ENCODE measurements at places on chromosomes 5 and 9.

DNA sequence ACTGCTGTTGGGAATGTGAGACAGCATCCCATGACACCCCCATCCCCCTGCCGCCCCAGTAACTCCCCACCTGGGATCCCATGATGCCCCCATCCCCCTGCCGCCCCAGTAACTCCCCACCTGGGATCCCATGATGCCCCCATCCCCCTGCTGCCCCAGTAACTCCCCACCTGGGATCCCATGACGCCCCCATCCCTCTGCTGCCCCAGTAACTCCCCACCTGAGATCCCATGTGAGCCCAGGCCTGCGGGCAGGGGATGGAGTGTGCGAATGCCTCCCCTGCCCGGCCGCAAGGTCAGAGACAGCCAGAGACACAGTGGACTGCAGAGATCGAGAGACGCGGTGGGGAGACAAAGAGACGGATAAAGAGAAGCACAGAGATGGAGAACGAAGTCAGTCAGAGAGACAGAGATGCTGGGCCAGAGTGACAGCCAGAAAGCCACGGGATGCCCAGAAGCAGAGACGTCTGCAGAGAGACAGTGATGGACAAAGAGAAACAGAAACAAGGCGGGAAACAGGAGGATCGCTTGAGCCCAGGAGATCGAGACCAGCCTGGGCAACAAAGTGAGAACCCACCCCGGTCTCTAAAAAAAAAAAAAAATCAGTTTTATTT lies 992 bp downstream of the SH2D3C start:
- DNase-seq = no peak

GRCh38 chr5:174503086-174503460 lies 221.3 kb upstream of the MSX2 start:
- no peak for DNase-seq

DNA sequence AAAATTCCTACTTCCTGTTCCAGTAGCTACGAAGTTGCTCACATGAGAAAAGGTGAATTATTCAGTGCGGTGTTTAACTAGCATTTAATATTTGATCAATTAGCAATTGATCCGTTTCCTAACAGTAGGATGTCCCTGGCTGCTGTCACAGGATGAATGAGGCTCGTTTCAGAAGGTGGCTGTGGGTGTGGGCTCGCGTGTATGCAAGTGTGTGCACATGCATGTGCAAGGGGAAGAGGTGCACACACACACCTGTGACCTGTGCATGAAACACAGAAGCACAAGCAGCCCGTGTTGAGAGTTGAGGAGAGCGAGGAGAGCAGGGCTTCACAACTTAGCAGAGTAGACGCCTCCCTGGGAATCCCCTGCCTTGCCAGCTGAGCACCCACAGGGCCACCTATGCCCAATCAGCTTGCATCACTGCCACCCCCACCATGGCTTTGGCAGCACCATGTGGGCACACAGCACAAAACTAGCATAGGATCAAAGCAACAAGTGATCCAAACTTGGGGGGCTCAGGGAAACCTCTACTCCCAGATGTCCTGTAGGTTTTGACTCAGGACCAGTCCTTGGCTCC lies 107.2 kb downstream of the C5orf15 start:
- DNase-seq = no peak

- no peak for DNase-seq
These were observed 64.8 kb downstream of the ERCC6L2 start for GRCh38 chr9:95940265-95940664.

GRCh38 chr5:179314606-179315355 lies 30.5 kb downstream of the ADAMTS2 start:
- DNase-seq = no peak

DNA sequence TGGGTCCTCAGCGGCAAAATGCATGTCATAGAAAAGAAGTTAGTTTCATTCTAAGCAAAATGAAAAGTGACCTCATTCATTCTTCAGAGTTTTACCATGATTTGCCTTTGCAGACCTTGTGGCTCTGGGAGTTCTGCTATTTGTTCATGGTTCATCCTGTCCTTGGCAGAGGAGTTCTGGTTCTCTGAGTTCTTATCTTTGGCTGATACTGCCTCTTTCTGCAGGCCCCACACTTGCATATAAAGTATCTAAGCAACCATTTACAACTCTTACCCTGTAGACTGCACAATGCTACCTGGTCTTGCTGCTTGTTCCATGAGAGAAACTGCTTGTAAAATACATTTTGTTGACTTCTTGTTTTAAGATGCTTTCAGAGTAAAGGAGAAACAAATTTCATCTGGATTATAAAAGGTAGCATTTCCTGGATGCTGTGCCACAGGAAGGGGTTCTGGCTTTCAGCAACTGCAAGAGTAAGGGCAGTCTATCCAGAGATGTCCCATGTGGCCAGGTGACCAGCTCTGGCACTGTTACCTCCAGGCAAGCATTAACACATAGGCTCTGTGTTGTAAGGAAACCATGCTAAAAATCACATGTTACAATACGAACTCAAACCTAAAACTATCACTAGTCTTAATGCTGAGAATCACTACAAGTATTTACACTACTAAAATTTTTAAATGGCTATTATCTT lies 513.2 kb downstream of the SPOCK1 start:
- DNase-seq = no peak

GRCh38 chr5:44862808-44863207 lies 54.1 kb downstream of the MRPS30 start:
- DNase-seq = no peak

DNA sequence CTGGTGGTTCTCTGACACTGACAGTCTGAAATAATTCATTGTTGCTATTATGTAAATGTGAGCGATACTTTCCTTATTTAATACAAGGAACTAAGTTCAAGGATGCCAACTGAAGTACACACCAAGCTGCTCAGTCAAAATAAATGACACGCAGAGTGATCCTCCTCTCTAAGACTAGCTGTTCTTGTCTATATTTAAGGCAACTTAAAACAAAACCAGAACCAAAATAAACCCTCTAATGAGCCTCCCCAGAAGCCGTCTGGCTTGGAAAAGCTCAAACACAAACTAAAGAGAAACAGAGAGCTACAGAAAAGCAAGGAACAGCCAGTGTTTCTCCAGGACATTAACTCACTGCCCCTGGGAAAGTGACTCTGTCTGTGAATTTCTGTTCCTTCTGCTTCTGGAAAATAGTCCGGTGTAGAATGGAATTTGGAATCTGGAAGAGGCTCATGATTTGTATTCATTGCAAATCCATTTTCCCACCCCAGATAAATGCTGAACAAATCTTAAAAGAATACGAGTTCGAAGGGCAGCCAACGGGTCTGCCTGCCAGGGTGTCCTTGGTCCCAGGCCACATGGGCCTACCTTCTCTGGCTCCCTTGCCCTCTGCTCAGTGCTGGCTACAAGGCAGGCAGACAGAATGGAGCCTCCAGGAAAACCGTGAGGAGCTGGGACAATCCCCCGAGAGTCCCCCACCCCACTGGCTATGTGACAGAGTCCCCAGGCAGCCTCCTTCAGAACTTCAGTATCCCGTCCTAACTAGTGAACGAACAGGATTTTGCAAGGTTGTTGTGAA lies 14.8 kb downstream of the GGTA1 start:
- no peak for DNase-seq

- no peak for DNase-seq
These were observed 16.5 kb upstream of the RLN2 start for GRCh38 chr9:5321058-5321457.

Data from smooth muscle cell of the brain vasculature (primary cell).